ENCODE measurements at places on chromosomes 12 and 14.

GRCh38 chr12:94689646-94690036 lies 39.3 kb upstream of the TMCC3 start:
- peaks cover 12% of the 10 kb centered on the region for H3K36me3 ChIP-seq
- no peak overlapping the region for H3K4me3 ChIP-seq
- no peak overlapping the region for H3K27ac ChIP-seq
- peaks cover 9% of the 10 kb centered on the region for H3K4me1 ChIP-seq

GRCh38 chr12:125856896-125857295 lies 791.7 kb downstream of the AACS start:
- no peak overlapping the region for H3K27ac ChIP-seq
- no peak overlapping the region for H3K4me3 ChIP-seq
- no peak for DNase-seq

DNA sequence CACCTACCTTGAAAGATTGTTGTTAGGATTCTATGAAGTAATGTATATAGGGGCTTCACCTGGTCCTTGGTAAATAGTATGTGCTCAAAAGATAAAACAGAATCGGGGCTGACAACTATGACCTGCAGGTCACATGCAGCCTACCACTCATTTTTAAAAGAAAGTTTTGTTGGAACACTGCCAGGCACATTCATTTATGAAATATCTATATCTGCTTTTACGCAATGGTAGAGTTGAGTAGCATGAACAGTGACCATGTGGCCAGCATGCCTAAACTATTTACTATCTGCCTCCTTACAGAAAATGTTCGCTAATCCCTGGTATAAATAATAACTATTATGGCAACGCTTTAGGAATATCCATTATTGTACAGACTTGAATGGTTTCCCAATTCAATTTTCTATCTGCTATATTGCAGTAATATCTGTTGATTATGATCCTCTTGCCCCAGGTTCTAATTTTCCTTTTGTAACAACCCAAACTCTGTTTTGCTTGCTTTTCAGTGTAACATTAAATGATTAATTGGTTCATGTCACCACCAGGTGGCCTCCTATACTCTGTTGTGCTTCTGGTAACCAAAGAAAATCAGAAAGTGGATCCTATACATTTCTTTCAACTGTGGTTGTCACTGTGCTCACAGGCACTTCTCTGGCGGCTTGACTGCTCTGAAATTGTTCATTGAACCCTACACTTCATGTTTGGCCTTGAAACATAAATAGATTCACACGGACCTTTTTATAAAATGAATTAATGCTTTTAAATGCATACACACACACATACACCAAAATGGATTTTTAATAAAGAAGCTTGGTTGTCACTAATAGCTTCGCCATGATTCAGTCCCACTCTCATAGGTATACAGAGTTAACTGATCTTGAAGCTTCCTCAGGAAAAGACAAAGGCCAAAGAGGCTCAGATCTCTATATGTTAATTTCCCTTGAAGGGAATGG lies 227.7 kb upstream of the NPAS3 start:
- no peak overlapping the region for H3K27ac ChIP-seq
- H3K27me3 ChIP-seq, result no peaks in the 10 kb centered on the region
- DNase-seq, result no peak
- no peaks in the 10 kb centered on the region for H3K36me3 ChIP-seq
- no peak overlapping the region for H3K4me3 ChIP-seq
- H3K4me1 ChIP-seq, result no peaks in the 10 kb centered on the region

- no peaks in the 10 kb centered on the region for H3K36me3 ChIP-seq
- DNase-seq, result no peak
Measured at GRCh38 chr12:105805730-105806399, 332.9 kb downstream of the NUAK1 start.

DNA sequence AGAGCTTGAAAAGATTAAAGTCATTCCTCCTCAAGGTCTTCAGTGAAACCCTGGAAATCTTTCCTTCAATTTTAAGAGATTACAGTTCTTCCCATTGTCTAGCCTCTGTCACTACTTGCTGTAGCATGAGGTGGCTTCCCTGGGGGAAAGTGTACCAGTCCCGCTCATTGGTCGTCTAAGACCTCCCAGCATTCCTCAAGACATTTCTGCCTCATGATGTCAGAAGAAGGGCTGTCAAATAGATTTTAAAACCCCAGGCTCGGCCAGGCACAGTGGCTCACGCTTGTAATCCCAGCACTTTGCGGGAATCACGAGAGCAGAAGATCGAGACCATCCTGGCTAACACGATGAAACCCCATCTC lies 46.7 kb downstream of the SMUG1 start:
- H3K27ac ChIP-seq, result no peak overlapping the region
- H3K27me3 ChIP-seq, result peaks cover 37% of the 10 kb centered on the region
- no peak for DNase-seq
- no peaks in the 10 kb centered on the region for H3K4me1 ChIP-seq
- no peak overlapping the region for H3K4me3 ChIP-seq
- no peaks in the 10 kb centered on the region for H3K36me3 ChIP-seq

DNA sequence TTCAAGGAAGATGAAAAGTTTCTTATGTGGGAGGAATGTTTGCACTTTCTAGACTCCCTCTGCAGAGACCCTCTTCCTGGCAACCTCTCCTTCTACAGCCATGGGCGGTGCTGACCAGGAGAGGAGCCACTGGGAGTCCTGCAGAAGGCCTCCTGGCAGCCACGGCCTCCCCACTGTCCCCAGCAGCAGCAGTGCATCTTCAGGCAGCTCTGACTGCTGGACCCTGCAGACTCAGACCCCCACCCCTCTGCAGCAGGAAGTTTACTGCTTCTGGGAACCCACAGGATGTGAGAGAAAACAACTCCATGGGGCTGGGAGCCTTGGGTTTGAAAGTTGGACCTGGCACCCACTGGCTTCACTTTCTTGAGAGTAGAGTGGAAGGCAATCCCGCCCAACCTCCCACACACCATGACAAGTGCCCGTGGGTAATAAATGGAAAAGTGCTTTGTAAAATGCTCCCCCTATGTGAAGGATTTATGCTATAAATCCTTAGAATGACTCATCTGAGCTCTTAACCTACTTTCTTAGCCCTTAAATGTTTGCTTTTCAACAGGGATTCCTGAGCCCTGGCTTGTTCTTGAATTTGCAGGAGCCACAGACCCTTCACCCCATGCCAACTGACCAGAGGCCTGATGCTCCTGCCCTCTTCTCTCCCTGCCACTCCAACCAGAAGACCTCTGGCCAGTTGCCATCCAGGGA lies 37.5 kb upstream of the DDX11 start:
- no peaks in the 10 kb centered on the region for H3K27me3 ChIP-seq
- no peak for DNase-seq
- H3K27ac ChIP-seq, result no peak overlapping the region
- no peaks in the 10 kb centered on the region for H3K36me3 ChIP-seq
- no peak overlapping the region for H3K4me3 ChIP-seq

GRCh38 chr12:78977304-78977867 lies 112.8 kb downstream of the SYT1 start:
- no peaks in the 10 kb centered on the region for H3K36me3 ChIP-seq
- H3K27ac ChIP-seq, result no peak overlapping the region
- H3K4me1 ChIP-seq, result no peaks in the 10 kb centered on the region
- H3K27me3 ChIP-seq, result no peaks in the 10 kb centered on the region

GRCh38 chr12:98403936-98404335 lies 111.5 kb upstream of the TMPO start:
- H3K36me3 ChIP-seq, result no peaks in the 10 kb centered on the region
- peaks cover 29% of the 10 kb centered on the region for H3K4me1 ChIP-seq
- H3K4me3 ChIP-seq, result no peak overlapping the region
- H3K27ac ChIP-seq, result no peak overlapping the region
- no peak for DNase-seq
- H3K27me3 ChIP-seq, result no peaks in the 10 kb centered on the region

DNA sequence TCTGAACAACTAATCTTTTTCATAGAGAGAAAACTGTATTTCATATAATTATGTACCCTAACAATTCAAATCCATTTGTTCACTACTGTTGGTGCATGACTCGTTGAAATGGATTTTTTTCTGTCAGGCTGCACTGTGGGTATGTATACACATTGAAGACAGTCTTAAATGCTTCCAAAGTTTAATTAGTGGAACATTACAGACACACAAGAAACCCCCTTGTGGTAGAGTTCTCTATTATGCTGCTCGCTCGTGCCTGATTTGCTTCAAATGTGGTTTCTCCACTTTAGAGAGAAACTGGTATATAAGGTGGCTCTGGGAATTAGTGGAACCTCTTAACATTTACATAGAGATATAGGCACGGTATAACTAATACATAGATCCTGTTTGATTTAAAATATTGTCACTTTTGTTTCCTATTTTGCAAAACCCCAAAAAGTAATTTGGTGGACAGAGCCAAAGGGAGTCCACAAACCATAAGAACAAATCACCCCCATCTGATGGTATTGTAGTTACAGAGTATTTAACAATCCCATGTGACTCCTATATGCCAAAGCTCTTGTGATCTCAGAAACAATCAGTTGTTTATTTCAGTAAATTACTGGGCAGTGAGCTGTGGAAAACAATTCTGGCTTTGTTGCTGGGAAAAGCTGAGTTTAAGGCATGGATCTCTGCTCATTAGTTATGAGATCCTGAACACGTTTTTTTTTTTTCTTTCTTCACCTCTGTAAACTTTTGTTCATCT lies 159.5 kb downstream of the BRMS1L start:
- no peaks in the 10 kb centered on the region for H3K4me1 ChIP-seq
- DNase-seq, result no peak
- no peaks in the 10 kb centered on the region for H3K27me3 ChIP-seq
- H3K36me3 ChIP-seq, result no peaks in the 10 kb centered on the region

- no peak overlapping the region for H3K4me3 ChIP-seq
- H3K36me3 ChIP-seq, result peaks cover 17% of the 10 kb centered on the region
- no peak overlapping the region for H3K27ac ChIP-seq
- H3K27me3 ChIP-seq, result no peaks in the 10 kb centered on the region
- H3K4me1 ChIP-seq, result no peaks in the 10 kb centered on the region
- DNase-seq, result no peak
Measured at GRCh38 chr14:64091217-64091616, 203.0 kb downstream of the ESR2 start.

- peaks cover 24% of the 10 kb centered on the region for H3K4me1 ChIP-seq
- H3K27me3 ChIP-seq, result no peaks in the 10 kb centered on the region
- H3K4me3 ChIP-seq, result peak overlapping the region; percentile 70
Measured at GRCh38 chr12:106760184-106760531, 14.3 kb upstream of the RIC8B start.

DNA sequence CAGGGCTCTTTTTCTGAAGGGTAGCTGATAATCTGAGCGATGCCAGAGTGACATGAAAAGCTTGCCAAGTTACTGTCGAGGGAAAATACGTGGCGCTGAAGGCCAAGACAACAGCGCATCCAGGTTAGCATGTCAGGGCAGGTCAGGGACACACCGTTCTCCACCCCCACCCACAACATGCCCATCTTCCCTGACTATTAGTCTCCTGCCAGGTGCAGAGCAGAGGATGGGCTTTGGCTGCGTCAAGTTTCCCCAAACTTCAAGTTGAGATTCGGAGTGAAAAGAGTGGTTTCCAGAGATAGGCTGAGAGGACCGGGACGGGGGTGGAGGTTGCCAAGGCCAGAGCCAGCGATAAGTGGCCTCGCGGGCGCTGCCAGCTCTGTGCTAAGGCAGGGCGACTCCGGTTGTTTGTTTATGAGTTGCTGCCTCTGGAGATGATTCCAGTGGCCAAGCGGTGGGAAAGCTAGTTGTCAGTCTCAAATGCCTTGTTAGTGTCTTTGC lies 1.7 kb downstream of the TRHDE start:
- no peaks in the 10 kb centered on the region for H3K36me3 ChIP-seq
- peaks cover 6% of the 10 kb centered on the region for H3K4me1 ChIP-seq
- no peak overlapping the region for H3K27ac ChIP-seq
- DNase-seq, result no peak
- no peak overlapping the region for H3K4me3 ChIP-seq
- H3K27me3 ChIP-seq, result peaks cover 44% of the 10 kb centered on the region

DNA sequence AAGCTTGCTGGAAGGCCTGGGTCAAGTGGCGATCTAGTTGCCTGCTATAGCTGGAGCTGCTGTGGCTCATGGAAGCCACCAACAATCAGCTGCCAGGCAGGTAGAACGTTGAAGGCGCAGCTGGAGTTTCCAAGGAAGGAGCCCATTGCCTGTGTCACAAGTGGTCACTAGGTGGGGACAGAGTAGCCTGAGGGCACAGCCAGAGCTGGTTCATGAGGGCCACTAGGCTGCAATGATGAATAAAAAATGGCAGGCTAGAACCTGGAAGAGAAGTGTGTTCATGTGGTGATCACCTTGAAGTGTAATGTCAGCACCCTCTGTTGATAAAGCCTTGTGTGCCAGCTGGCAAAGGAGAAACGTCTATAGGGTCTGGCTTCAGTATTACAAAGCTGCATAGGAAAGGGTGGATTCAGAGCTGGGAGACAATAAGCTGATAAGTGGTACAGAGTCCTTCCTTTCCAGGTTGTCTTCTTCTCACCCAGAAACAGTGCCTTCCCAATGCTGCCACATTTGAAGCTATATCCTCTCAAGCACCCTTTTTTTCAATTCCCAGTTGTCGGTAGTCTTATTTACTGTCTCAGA lies 165.8 kb downstream of the EMP1 start:
- no peak overlapping the region for H3K27ac ChIP-seq
- H3K36me3 ChIP-seq, result no peaks in the 10 kb centered on the region
- H3K4me3 ChIP-seq, result no peak overlapping the region
- DNase-seq, result peak; percentile 33
- H3K4me1 ChIP-seq, result no peaks in the 10 kb centered on the region
- peaks cover 11% of the 10 kb centered on the region for H3K27me3 ChIP-seq

- no peaks in the 10 kb centered on the region for H3K4me1 ChIP-seq
- DNase-seq, result no peak
- H3K36me3 ChIP-seq, result no peaks in the 10 kb centered on the region
- H3K27ac ChIP-seq, result no peak overlapping the region
Measured at GRCh38 chr12:19763488-19763887, 324.2 kb downstream of the AEBP2 start.

GRCh38 chr12:115528466-115528865 lies 749.0 kb downstream of the MED13L start:
- H3K27ac ChIP-seq, result no peak overlapping the region
- DNase-seq, result no peak
- no peak overlapping the region for H3K4me3 ChIP-seq
- H3K27me3 ChIP-seq, result peaks cover under 1% of the 10 kb centered on the region
- no peaks in the 10 kb centered on the region for H3K36me3 ChIP-seq
- H3K4me1 ChIP-seq, result no peaks in the 10 kb centered on the region

DNA sequence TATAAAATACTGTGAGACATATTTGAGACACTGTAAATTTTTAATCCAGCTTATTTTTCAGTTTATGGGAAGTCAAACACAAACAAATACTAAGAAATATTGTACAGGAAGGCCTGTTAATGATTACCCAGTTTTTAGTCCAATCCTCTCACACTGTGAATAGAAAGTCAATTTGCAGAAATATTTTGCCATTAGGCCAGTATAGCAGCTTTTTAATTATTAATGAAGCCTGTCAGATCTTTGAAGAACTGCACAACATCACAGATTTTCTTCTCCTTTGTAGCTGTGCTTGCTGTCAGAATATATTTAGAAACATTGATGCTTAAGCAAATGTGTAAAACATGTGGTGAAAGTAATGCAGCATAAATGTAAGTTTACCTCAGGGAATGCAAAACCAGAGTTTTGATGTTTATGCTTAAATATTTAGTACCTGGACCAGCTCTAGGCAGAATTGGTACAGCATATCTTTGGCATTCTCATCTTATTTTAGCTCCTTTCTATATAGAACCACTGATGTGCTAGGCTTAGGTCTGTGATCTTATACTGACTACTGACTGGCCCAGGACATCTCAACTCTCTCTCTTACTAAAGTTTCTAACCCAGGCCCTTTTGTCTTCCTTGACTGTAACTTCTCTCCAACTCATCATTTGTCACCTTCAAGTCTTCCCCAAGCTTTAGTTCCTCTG lies 230.8 kb upstream of the NAV3 start:
- H3K4me1 ChIP-seq, result no peaks in the 10 kb centered on the region
- H3K4me3 ChIP-seq, result no peak overlapping the region
- no peaks in the 10 kb centered on the region for H3K27me3 ChIP-seq
- H3K36me3 ChIP-seq, result no peaks in the 10 kb centered on the region
- DNase-seq, result no peak

- DNase-seq, result no peak
- no peaks in the 10 kb centered on the region for H3K27me3 ChIP-seq
- no peak overlapping the region for H3K4me3 ChIP-seq
- no peak overlapping the region for H3K27ac ChIP-seq
- H3K36me3 ChIP-seq, result no peaks in the 10 kb centered on the region
Measured at GRCh38 chr12:127970491-127970890, 296.5 kb upstream of the TMEM132C start.
